ENCODE measurements at places on chromosomes 5 and 9.

- no peak for DNase-seq
Measured at GRCh38 chr9:5389109-5389732, 48.5 kb downstream of the PLGRKT start.

GRCh38 chr5:17269201-17269600 lies 51.8 kb downstream of the BASP1 start:
- DNase-seq, result peak; percentile 86

DNA sequence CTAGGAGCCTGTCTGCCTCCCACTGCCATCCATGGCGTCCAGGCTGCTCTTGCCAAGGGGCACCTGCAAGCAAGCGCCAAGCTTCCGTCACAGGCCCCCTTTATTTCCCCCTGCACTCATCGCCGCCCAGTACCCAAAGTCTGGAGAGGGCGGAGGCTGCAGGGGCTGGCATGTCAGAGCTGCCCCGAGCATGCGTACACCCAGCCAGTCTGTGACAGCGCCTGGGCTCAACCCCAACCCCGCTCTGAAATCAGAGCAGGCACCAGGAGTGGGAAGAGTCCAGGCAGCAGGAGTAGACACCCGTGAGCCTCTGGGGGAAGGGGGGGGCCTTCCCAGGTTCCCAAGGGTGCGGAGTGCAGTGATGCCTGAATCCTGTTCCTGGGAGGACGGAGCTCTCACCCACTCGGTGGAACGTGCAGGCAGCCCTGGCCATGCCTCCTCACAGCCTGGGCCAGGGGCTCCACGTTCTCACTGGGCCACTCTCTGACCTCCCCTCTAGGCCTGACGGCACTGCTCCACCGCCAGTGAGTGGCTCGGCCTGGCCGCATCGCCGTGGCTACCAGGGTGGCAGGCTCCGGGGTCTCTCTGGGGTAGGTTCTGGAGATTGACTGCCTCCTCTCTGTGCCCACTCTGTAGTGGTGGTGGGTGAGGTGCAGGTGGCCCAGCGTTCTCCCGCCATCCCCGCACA lies 469.0 kb downstream of the CDH9 start:
- no peak for DNase-seq

GRCh38 chr9:125822902-125823301 lies 75.7 kb downstream of the PBX3 start:
- DNase-seq, result no peak

DNA sequence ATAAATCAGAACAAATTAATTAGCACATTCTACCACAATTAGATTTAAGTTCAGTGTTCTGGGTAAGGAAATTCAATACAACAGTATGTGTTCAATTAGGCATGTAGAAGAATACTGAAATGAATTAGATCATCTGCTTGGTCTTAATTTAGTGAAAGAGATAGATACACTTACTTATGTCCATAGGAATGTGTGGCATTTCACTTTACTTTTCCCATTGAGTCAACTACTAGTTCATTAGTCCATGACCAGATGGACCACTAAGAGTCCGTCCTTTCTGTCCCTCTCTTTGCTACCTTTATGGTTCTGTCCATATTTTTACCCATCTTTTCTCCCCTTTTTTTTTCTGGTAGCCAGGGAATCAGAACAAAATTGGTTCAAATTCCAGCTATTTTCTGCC lies 276.9 kb downstream of the OSTF1 start:
- DNase-seq, result no peak

- no peak for DNase-seq
Measured at GRCh38 chr5:67678594-67678993, 482.0 kb upstream of the CD180 start.

GRCh38 chr5:107232788-107233187 lies 437.9 kb downstream of the EFNA5 start:
- DNase-seq, result no peak

DNA sequence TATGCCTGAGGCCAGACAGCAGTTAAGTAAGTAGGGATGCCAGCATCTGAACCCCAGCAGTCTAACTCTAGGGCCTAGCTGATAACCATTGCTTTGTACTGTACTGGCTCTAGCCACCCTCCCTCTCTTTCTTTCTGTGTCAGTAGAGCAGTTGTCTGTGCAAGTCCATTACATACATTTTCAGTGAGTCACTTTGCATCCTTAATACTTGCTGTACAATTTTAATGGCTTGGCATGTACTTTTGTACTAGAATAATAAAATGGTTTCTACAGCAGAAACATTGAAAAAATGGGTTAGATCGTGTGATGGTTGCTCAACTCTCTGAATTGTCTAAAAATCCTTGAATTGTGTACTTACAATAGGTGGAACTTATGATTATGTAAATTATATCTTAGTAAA lies 1.5 kb upstream of the TTC39B start:
- DNase-seq, result no peak

- no peak for DNase-seq
Measured at GRCh38 chr5:90941002-90941720, 382.6 kb downstream of the ADGRV1 start.

GRCh38 chr5:115873392-115873791 lies 31.7 kb downstream of the AP3S1 start:
- DNase-seq, result no peak

- no peak for DNase-seq
Measured at GRCh38 chr9:126862104-126862761, 1.8 kb downstream of the ZBTB34 start.

DNA sequence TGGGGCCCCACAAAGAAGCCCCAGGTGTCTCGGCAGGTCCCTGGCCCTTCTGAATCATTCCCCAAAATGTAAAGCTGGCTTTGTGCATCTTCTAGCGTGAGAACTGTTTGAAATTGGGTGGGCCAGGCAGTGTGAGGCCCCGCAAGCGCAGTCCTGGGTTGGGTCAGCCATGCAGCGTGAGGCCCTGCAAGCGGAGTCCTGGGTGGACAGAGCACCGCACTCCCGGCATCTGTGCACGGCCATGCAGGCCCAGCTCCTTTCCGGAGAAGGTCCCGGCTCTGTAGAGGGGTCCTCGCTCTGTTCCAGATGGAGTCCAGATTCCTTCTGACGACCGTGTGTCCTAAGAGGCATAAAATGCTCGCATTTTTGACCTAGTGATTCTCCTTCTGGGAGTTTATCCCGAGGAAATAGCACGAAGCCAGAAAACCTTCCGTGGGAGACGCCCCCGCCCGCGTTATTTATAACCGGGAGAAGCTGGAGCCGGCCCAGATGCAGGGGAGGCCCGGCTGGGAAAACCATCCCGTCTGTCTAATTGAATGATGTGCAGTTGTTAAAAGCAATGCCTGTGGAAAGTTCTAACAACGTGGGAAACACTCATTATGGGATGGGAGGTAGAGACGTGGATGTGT lies 19.4 kb upstream of the NOTCH1 start:
- DNase-seq, result no peak

DNA sequence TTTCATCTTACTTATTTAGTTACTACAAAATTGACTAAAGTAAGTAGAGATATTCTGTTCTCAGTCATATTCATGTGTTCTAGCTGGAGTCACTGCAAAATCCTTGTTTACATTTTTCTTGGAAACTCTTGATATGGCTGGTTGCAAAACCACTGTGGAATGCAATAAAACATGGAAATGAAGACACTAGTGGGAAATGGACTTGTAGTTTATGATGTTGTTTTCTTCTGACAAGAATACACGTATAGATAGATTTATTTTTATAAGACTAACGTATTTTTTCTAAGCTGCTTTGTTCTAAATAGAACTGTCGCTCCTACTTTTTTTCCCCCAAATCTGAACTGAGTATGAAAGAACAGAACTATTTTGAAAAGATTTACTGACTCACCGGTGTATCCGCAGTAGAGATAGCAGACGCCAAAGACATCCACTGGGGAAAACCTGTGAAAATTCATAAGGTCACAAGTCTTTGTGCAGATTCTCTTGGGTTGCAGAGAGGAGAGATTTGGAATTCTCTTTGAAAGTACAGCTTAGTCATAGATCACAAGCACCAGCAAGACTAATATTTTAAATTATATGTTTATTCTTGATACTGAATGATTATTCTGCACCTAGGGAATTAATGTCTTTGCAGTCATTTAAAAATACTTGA lies 119.6 kb upstream of the TAF11L2 start:
- DNase-seq, result no peak

GRCh38 chr5:178327931-178328711 lies 95.5 kb upstream of the PHYKPL start:
- no peak for DNase-seq

DNA sequence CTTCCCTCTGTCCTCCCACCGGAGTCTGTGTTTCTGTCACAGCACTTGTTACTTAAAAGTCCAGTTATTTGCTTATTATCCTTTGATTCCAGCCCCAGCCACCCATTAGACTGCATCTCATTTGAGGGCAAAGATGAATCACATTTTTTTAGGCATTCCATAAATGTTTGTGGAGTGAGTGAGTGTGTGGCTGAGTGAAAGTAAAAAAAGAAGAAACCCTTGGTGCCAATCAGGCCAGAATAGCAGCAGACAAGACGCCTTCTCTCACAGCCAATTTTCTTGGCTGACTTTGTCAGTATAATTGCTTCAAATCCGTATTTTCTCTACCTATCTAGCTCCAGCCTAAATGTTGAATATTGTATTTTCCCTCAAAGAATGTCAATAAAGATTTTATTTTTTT lies 613.0 kb upstream of the WWC1 start:
- no peak for DNase-seq

GRCh38 chr5:76469656-76470290 lies 66.7 kb downstream of the IQGAP2 start:
- DNase-seq, result no peak

GRCh38 chr9:8895861-8896224 lies 1096.3 kb upstream of the DMAC1 start:
- peak; percentile 60 for DNase-seq

DNA sequence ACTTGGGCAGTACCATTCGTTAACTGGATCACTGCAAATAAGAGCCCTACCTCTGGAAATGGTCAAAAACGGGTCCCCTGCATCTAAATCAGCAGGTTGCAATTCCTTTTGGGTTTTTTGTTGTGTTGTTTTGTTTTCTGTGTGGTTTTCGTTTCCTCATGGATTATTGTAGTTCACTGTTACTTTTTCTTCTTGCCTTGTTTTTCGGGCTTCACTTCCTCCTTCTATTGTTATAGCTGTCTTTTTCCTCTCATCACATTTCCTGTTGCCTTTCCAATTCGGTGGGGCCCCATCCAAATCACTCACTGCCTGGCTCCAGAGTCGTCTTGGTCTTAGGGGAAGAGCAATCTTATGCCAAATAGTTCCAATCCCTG lies 8.7 kb upstream of the SSBP2 start:
- no peak for DNase-seq

GRCh38 chr5:57298985-57299491 lies 125.2 kb downstream of the GPBP1 start:
- no peak for DNase-seq

DNA sequence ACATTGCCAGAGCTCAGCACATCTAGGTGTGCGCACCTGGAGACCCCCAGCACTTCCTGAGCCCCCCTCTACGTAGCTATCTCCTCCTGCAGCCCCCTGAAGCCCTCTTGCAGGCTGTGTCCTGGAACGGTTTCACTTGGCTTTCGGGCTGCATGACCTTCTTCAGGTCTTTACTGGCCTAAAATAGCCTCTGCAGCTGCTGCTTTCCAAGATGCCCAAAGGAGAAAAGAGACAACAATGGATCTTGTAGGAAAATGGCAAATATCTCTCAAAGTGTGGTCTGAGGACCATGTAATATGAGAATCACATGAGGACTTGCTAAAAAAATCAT lies 6.6 kb upstream of the ERMP1 start:
- DNase-seq, result no peak

GRCh38 chr5:38551030-38552017 lies 5.1 kb downstream of the LIFR start:
- DNase-seq, result peak; percentile 54

DNA sequence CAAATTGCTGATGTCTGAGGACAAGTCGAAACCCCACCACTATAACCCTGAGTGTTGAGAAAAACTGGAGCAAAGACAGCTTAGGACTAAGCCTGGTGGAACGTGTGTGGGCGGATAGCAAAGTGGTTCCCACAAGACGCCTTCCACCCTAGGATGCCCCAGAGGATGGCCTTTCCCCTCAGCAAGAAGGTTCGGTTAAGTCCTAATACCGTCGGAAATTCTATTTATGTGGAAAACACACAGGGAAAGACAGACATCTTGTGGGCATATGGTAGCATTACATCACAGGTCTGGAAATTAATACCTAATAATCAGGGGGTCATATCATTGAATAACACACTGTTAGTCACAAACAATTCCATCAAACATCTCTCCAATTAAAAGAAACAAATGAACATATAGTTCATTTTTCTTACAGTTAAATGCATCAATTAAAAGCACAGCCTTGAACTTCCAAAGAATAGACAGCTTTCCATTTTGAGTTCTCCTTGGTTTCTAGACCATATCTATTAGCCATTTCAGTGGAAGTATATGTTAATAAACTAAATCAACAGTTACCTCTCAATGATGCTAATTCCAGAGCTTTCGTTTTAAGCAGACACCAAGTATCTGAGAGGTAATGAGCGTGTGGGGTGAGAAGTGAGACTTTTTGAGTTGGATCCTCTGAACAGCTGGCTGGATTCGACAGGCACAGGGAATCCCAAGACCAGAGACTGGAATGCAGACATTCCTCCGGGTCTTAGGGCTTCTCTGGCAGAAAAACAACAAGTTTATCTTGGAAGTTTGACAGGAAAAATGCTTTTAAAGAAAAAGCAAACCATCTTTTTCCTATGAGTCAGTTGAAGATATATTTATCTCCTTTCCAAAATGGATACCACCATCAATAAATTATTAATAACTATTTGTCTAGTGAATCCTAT lies 2.9 kb upstream of the ICE1 start:
- DNase-seq, result peak; percentile 77

GRCh38 chr5:105677291-105677690 lies 1993.4 kb downstream of the EFNA5 start:
- DNase-seq, result no peak

GRCh38 chr9:105332471-105332870 lies 88.0 kb downstream of the SLC44A1 start:
- DNase-seq, result no peak

GRCh38 chr5:125236007-125236406 lies 489.6 kb upstream of the ZNF608 start:
- DNase-seq, result peak; percentile 47

- DNase-seq, result no peak
Measured at GRCh38 chr9:78115073-78115472, 83.5 kb upstream of the GNAQ start.

GRCh38 chr5:169599451-169599850 lies 15.9 kb downstream of the SPDL1 start:
- no peak for DNase-seq

DNA sequence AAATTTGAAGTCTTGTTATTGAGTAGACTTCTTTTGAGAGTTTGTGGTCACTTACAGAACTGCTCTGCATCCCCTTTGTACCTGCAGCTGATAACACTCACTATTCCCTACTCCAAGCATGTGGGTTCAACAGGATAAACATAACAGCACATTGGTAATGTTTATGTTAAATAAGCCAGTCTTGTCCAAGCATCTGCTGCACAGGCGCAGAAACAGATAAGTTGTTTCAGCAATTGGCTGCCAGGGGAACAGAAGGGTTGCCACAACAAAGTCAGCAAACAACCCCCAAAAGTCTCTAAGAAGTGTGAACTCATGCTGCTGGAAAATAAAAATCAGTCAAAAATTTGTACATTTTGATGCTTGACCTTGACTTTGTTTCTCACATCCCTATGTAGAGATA lies 174.6 kb downstream of the GDNF start:
- no peak for DNase-seq

- DNase-seq, result no peak
Measured at GRCh38 chr5:86374611-86375010, 243.1 kb upstream of the COX7C start.

- no peak for DNase-seq
Measured at GRCh38 chr9:87226896-87227295, 270.8 kb upstream of the DAPK1 start.

GRCh38 chr5:164012371-164012770 lies 507.0 kb downstream of the MAT2B start:
- DNase-seq, result no peak

- no peak for DNase-seq
Measured at GRCh38 chr5:67515762-67516161, 319.2 kb upstream of the CD180 start.

Measured in NCI-H526 (cell line).